CD4-positive, alpha-beta T cell treated with Interleukin-10 for 1 hour (primary cell): ENCODE measurements at places on chromosomes 11 and 22.

- no peak for DNase-seq
Observed at GRCh38 chr22:35914665-35915476, 113.8 kb downstream of the RBFOX2 start.

- no peak for DNase-seq
Observed at GRCh38 chr11:26477396-26477795, 94.7 kb downstream of the MUC15 start.

- DNase-seq = no peak
Observed at GRCh38 chr22:31680861-31681341, 18.9 kb upstream of the PISD start.

DNA sequence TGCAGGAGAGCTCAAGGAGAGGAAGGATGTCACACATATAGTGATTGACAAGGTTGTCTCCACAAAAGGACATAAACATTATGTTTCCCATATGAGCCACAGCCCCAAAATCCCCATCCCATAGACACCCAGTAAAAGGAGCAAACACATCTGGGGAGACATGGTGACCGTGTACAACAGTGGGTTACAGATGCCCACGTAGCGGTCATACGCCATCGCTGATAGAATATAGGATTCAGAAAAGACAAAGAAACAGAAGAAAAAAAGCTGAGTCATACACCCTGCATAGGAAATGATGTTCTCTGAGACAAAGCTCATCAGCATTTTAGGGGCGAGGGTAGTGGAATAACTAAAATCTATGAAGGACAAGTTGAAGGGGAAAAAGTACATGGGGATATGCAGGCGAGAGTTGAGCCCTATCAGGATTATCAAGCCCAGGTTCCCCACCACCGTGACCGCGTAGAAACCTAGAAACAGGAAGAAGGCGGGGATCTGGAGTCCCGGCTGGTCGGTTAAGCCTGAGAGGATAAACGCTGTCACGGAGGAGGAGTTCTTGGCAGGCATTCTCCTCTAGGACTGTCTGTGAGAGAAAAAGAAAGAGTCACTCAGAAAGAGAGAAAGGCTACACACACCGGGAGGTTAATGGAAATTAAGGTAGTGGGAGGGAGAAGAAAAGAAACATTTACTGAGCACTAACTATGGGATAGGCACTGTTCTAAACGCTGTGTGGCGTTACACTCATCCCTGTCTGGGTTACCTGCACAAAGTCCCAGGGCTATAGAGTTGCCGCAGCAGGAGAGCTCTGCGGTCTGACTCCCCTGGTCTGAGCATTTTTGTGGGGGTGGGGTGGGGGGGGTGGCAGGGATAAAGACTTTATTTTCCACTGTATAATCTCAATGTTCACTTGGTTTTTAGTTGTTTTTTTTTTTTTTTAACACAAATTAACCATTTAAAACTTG is 36.1 kb upstream of the OR8B8 start:
- no peak for DNase-seq

- no peak for DNase-seq
Observed at GRCh38 chr22:29256606-29257325, 11.0 kb downstream of the RHBDD3 start.

DNA sequence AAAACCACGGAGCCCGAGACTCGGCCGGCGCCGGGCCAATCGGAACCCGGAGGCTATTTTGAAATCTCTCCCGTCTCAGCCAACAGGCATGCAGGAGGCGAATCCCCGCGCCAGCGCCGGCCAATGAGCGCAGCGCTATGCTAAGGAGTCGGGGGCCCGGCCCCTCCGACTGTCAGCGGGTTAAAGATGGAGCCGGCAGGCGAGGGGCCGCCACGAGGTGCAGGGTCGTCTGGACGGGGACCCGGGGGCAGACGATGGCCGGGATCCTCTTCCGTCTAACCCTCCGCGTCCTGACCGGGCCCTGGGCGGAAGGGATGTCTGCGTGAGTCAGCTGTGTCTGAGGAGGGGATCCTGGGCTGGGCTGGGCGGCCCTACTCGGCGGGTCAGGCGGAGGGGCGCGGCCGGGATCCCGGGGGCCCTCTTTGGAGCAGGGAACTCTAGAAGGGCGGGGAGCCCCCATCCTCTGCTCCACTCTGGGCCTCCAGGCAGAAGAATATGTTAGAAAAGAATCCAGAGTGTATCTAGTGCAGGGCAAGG is 10.0 kb downstream of the SDF2L1 start:
- peak; percentile 82 for DNase-seq

DNA sequence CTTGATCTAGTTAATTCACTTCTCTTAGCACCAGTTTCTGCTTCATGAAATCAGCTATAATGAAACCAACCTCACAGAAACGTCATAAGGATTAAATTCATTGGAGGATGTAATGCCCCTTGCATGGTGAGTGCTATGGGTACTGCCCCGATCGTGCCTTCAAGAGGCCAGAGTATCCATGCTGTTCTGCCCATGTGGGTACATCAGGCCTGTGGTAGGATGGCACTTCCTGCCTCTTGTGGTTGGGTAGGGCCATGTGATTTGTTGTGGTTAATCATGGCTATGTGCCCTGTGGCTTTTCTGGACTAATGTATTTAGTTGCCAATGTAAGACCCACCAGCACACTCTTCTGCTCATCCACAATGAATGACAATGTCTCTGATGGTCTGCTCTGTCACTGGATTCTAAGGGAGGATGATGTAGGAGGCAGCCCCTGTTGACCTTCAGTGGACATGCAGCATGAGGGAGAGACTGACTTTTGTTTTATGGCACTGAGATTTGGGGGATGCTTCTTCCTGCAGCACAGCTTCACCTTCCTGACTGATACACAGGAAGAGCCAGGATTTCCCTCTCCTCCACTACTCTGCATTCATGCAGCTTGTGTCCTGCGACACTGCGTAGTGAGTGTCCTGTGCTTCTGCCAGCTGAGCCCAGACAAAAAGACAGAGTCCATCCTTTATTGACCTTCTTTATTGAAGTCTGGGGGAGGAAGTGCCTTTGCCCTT is 66.2 kb downstream of the DHCR7 start:
- no peak for DNase-seq

GRCh38 chr11:104547996-104548661 is 350.1 kb downstream of the CASP12 start:
- no peak for DNase-seq

- no peak for DNase-seq
Observed at GRCh38 chr11:126725043-126725442, 275.5 kb downstream of the KIRREL3 start.

DNA sequence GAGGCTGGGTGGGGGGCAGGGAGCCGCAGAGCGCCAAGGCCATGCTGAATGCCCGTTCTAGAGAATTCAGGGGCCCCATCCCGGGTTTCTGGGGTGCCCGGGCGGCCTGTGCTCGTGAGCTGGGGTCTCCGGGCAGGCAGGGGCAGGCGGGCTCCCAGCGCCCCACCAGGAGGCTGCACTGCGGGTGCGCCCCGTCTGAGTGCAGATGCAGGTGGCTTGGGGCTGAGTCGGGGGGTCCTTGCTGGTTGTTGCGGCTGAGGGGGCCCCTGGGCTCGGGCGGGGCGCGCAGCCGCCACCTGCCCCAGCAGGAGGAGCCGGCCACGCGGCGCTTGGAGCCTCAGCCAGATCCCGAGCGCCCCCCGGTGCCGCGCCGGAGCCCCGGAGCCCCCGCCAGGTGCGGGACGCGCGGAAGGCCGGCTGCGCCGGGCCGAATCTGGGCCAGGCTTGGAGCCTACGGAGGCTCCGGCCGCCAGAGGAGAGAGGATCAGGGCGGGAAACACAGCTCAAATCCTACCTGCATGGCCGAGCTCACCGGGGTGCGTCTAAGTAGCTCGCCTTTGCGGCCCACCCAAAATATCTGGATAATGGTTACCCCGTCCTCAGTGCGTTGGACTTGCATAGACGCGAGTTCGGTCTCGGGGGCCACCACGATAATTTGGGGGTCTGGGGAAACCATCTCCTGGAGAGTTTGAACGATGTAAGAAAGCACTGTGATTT is 590 bp upstream of the IGF2 start:
- no peak for DNase-seq

GRCh38 chr11:15800111-15800800 is 556.1 kb downstream of the SOX6 start:
- no peak for DNase-seq

GRCh38 chr11:4190098-4190497 is 95.5 kb downstream of the RRM1 start:
- DNase-seq = no peak
